ENCODE measurements at places on chromosomes 4 and X.

DNA sequence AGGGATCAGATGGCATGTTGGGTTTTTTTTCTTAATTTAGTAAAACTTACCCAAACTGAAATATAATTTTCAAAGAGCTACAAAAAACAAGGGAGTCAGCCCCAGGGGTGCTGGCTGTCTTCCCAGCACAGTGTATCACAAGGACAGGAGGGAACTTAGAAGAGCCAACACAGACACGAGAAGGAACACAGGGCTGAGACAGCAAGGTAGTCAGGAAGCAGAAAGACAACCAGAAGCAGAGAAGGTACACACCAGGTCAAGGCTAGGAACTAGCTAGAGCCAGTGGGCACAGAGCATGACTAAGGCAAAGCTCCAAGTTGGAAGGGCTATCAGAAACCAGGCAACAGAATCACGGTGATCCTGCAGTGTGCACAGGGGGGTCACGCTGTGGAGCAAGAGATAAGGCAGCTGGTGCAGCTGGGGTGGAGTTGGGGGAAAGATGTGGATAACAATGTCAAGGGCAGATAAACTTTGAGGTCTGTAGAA lies 168.7 kb downstream of the NR3C2 start:
- no peak for DNase-seq

DNA sequence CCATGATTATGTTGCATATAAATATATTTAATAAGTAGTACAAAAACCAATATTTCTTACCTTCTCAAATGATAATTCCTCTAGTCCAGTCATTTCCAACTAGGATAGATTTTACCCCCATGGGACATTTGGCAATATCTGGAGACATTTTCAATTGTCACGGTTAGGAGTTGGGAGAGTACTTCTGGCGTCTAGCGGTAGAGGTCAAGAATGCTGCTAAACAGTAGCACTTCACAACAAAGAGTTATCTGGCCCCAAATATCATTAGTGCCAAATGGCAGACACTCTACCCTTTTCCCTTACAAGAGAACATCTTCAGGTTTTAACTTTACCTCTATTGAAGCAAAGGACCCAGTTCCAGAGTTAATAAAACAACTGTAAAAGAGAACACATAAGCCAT lies 168.1 kb downstream of the FAT4 start:
- DNase-seq = no peak

- DNase-seq = no peak
These were observed 15.8 kb upstream of the MAGEA4 start for GRCh38 chrX:151896734-151897474.

- no peak for DNase-seq
These were observed 82.0 kb upstream of the FREM3 start for GRCh38 chr4:143782521-143782920.

GRCh38 chrX:10109695-10110094 lies 47.1 kb upstream of the CLCN4 start:
- no peak for DNase-seq

DNA sequence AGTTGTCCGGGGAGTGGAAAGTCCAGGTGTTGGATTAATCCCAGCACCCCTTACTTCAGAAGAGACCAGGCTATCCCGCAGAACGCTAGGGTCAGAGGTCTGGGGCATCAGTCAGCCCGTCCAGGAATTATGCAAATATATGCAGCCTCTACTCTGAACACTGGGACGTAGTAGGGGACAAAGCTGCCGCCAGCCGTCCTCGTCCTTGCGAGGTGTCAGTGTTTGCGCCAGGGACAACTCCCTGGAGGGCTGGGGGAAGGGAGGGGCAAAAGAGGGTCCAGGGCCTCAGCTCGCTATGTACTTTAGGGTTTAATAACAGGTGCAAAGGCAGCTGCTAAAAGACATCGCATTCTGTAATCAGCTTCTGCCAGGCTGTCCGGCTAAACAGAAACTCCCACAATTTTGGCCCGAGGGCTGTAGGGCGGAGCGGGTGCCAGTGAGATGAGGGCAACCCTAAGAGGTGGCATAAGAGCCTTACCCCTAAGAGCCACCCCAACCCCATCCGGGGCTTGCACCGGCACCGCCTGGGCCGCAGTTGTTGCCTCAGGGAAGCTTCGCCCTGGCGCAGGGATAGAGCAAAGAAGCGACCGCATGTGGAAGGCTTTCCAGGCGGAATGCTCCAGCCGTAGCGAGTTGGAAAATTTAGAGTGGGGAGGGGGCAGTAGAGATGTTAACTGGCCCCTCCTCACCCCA lies 8.4 kb downstream of the HAND2 start:
- DNase-seq = no peak
